ENCODE measurements at places on chromosomes 5 and 9.

GRCh38 chr5:22277006-22277405, 576.1 kb downstream of the CDH12 start:
- no peak for DNase-seq

DNA sequence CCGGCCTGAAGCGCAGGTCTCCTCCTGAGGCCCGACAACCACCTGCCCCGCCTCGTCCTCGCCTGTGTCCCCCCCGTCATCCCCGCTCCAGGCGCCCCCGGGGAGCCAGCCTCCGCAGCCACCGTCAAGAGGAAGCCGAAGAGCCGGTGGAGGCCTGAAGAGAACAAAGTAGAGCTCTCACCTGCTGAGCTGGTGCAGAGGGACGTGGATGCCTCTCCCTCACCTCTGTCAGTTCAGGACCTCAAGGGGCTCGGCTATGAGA, 169.9 kb downstream of the HINT1 start:
- DNase-seq: no peak

DNA sequence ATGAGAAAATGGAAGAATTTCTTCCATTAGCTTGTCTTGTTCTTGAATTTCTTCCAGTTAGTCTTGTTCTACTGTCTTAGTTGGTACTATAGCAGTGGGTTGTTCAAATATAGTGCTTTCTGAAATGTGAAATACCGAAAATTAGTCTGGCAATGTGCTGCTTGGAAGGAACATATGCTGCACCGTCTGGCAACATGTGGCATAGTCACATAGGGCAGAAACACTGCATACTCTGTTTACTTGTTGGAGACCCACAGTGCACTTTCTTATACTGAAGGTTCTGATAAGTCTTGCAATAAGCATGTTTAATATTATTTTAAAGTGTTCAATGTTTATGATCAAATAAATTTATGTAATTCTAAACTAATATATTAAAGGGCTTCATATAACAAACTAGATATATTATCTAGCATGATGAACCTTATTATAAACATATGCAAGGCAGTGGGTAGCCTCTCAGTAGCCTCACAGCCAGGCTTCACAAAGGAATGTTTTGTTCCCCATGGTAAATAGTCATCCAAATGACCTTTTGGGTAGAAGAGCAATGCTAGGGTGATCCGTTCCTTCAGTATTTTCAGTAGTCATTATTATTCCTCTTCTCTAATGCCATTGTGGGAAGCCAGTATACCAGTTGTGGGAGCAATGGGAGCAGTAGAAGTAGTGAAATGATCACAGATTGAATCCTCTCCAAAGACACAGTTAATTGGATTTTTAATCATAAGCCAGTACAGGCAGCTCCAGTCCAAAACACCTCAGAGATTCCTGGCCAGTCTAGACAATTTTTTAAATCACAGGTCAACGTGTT, 1106.7 kb downstream of the DTWD2 start:
- no peak for DNase-seq

DNA sequence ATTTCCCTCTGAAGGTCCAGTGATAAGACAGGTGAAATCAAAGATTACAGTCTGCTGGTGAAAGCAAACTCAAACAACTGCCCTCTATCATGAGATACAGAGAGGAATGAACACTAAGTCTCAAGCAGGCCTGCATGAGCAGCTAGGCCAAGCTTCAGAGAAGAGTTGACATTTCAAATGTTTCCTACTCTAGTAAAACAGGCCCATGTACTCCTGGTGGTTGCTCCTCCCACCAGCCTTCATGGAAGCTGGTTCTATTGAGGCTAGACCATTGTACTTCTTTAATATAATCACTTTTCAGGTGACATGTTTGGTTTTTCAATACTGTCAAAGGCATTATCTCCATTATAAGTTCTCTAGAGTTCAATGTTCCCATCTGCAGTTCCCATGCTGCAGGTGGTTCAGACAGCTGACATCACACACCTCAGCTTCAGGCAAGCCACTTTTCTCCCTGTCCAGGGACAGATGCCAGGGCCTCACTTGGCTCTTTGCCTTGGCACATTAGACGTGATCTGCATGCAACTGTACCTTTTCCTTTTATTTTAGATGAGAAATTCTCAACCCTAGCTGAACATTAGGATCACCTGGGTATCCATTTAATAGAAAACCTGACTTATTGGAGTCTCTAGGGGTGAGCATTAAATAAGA, 89.8 kb downstream of the PIK3R1 start:
- DNase-seq: no peak

GRCh38 chr9:126745574-126746411, 59.0 kb upstream of the ZBTB43 start:
- no peak for DNase-seq

Measured in CD4-positive, alpha-beta T cell treated with Interleukin-17A for 4 hours (primary cell).